ENCODE measurements at places on chromosomes 7 and 10.

GRCh38 chr7:132373041-132373440 lies 203.2 kb downstream of the PLXNA4 start:
- H3K4me3 ChIP-seq, result no peak overlapping the region
- H3K27me3 ChIP-seq, result peaks cover 14% of the 10 kb centered on the region
- DNase-seq, result no peak
- no peaks in the 10 kb centered on the region for H3K4me1 ChIP-seq
- no peak overlapping the region for H3K27ac ChIP-seq
- no peaks in the 10 kb centered on the region for H3K36me3 ChIP-seq

- no peak for DNase-seq
- H3K4me1 ChIP-seq, result peaks cover 1% of the 10 kb centered on the region
- H3K36me3 ChIP-seq, result no peaks in the 10 kb centered on the region
Observed at GRCh38 chr10:70809726-70810125, 6.0 kb upstream of the SGPL1 start.

GRCh38 chr7:47580175-47580706 lies 1.7 kb downstream of the TNS3 start:
- no peak overlapping the region for H3K4me3 ChIP-seq
- peaks cover 40% of the 10 kb centered on the region for H3K27me3 ChIP-seq
- H3K36me3 ChIP-seq, result no peaks in the 10 kb centered on the region
- H3K4me1 ChIP-seq, result peaks cover 5% of the 10 kb centered on the region

- no peak overlapping the region for H3K27ac ChIP-seq
- no peak for DNase-seq
- peaks cover 4% of the 10 kb centered on the region for H3K4me1 ChIP-seq
- no peak overlapping the region for H3K4me3 ChIP-seq
- peaks cover 44% of the 10 kb centered on the region for H3K36me3 ChIP-seq
- H3K27me3 ChIP-seq, result no peaks in the 10 kb centered on the region
Observed at GRCh38 chr7:56077681-56078080, 13.6 kb downstream of the SUMF2 start.

GRCh38 chr10:85319826-85320225 lies 991.4 kb downstream of the CCSER2 start:
- no peaks in the 10 kb centered on the region for H3K4me1 ChIP-seq
- H3K27me3 ChIP-seq, result no peaks in the 10 kb centered on the region
- no peaks in the 10 kb centered on the region for H3K36me3 ChIP-seq
- no peak overlapping the region for H3K27ac ChIP-seq
- H3K4me3 ChIP-seq, result no peak overlapping the region

DNA sequence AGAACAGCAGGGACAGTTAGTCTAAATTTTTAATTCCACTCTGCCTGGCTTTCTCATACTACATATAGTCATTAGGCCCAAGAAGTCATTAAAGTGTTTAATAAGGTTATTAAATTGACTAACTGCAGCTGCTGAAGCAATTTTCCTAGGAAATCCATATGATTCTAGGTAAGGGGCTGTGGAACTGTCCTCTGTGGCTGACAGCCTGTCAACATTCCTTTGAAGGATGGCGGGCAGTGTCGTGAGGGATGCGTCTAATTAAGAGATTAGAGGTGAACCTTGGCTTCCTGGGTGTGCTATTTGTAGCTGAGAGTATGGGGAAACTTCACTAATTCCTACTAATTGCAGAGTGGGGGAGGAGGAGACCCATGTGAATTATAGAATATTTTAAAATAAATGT lies 64.6 kb downstream of the SNX10 start:
- H3K4me3 ChIP-seq, result no peak overlapping the region
- no peak for DNase-seq
- H3K36me3 ChIP-seq, result peaks cover 31% of the 10 kb centered on the region
- H3K27me3 ChIP-seq, result no peaks in the 10 kb centered on the region

- peak overlapping the region; percentile 90 for H3K4me3 ChIP-seq
- no peaks in the 10 kb centered on the region for H3K27me3 ChIP-seq
- peak; percentile 54 for DNase-seq
- H3K36me3 ChIP-seq, result peaks cover 14% of the 10 kb centered on the region
Observed at GRCh38 chr10:35127289-35127891, 744 bp downstream of the CREM start.

DNA sequence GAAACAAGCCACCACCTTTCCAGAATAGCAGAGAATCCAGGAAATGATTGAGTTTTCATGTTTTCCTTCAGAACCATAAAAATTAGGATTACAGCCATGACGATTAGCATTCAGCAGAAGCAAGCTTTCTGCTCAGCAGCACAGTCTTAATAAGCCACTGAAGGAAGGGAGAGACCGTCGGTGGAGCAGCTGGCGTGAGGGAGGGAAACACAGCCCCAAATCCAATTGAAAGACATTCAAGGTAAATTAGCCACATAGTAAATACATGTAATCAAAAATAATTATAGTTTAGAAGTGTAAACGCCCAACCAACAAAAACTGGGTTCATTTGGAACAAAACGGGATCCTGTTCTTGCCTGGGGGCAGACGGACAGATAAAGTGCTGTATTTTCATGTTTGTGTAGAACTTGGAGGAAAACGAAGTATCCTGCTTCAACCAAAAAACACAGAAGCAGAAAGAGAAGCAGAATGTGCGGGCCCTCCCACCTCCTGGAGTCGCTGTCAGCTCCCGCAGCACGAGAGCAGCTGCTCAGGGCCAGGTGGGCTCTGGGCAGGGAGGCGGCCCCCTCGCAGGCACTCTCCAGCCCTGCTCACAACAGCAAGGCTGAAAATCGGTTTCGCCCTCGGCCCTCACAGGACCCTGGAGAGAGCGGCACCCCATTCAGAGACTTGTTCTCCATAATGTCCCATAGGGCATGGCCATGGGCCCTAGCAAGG lies 84.9 kb downstream of the TCERG1L start:
- H3K4me1 ChIP-seq, result no peaks in the 10 kb centered on the region
- H3K27ac ChIP-seq, result no peak overlapping the region
- H3K27me3 ChIP-seq, result no peaks in the 10 kb centered on the region
- no peaks in the 10 kb centered on the region for H3K36me3 ChIP-seq
- no peak for DNase-seq

DNA sequence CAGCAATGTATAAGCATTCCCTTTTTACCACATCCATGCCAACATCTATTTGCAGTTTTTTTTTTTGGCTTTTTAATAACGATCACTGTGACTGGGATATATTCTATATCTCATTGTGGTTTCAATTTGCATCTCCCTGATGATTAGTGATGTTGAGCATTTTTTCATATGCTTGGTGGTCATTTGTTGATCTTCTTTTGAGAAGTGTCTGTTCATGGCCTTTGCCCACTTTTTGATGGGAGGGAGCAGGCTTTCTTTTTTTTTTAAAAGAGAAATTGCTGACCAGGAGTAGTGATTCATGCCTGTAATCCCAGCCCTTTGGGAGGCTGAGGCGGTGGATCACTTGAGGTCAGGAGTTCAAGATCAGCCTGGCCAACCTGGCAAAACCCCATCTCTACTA lies 4.0 kb downstream of the MUC17 start:
- no peak overlapping the region for H3K4me3 ChIP-seq
- no peaks in the 10 kb centered on the region for H3K36me3 ChIP-seq
- no peak for DNase-seq
- H3K27me3 ChIP-seq, result peaks cover 7% of the 10 kb centered on the region
- H3K4me1 ChIP-seq, result peaks cover under 1% of the 10 kb centered on the region

DNA sequence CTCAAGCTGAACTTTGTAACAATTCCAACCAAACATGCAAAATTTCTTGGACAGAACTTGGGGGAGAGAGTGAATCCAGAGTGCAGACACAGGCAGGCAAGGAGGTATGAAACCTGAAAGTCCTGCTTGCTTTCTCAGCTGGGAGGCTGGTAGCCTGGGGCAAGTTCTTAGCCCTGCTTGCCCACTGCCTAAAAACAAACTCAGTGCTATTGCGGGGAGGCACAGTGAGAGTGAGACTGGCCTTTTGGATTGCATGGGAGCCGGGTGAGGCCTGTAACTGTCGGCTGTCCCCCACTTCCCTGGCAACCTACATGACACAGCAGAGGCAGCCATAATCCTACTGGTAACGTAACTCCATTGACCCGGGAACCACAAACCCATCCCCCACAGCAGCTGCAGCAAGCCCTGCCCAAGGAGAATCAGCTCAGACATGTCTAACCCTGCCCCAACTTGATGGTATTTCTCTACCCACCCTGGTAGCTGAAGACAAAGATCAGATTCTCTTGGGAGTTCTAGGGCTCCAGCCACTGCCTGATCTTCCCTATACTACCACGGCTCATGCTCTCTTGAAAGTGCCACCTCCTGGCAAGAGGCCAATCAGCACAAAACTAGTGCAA lies 663.6 kb downstream of the GRM8 start:
- H3K36me3 ChIP-seq, result no peaks in the 10 kb centered on the region
- no peaks in the 10 kb centered on the region for H3K4me1 ChIP-seq
- no peak overlapping the region for H3K27ac ChIP-seq
- no peaks in the 10 kb centered on the region for H3K27me3 ChIP-seq
- no peak for DNase-seq

DNA sequence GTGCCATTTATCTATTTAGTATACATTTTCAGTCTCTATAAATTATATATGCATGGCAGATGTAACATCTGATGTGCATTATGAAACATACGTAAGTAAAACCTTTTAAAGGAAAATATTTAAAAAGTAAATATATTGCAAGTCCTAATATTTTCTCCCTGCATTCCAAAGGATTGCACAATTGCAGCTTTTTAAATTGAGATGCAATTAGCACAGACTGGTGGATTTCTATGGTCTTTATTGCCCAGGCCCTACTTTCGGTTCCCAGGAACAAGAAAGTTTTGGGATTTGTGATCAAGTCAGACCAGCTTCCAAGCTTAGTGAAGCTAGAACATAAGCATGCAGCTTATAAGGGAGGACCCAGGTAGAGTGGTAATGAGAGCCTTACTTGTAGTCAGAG lies 337.8 kb downstream of the NRG3 start:
- no peaks in the 10 kb centered on the region for H3K36me3 ChIP-seq
- DNase-seq, result no peak

GRCh38 chr10:122164815-122165483 lies 106.1 kb upstream of the BTBD16 start:
- H3K27me3 ChIP-seq, result peaks cover 51% of the 10 kb centered on the region
- no peak overlapping the region for H3K27ac ChIP-seq
- DNase-seq, result no peak

DNA sequence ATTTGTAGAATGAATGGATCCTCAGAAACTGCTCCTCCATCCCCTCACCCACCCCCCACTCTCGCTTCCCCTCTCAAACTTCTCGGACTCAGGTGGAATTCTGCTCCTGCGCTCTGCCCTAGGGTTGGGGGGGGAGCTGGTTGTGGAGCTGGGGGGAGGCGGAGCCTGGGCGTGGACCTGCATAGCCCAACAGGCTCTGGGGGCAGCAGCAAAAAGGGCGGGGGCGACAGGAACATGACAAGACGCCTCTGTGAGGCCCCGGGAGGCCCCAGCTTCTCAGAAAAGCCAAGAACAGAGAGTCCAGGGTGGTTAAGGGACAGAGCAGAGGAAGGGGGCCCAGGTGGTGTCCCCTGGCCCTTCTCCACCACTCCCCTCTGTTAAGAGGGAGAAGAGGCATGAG lies 3.5 kb downstream of the TSC22D4 start:
- H3K27me3 ChIP-seq, result no peaks in the 10 kb centered on the region
- H3K36me3 ChIP-seq, result peaks cover 51% of the 10 kb centered on the region
- peak overlapping the region; percentile 73 for H3K27ac ChIP-seq
- peaks cover 31% of the 10 kb centered on the region for H3K4me1 ChIP-seq
- peak overlapping the region; percentile 99 for H3K4me3 ChIP-seq

DNA sequence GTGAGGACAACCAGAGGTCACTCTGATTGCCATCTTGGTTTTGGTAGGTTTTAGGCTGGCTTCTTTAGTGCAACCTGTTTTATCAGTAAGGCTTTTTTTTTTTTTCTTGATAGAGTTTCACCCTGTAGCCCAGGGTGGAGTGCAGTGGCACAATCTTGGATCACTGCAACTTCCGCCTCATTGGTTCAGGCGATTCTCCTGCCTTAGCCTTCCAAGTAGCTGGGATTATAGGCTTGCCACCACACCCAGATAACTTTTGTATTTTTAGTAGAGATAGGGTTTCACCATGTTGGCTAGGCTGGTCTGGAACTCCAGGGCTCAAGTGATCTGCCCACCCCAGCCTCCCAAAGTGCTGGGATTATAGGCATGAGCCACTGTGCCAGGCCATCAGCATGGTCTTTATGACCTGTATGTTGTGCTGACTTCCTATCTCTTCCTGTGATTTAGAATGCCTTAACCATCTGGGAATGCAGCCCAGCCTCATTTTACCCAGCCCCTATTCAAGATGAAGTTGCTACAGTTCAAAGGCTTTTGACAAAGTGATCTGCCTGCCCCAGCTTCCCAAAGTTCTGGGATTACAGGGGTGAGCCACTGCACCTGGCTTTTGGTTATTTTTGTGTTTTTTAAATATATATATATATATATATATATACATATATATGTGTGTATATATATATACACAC lies 7.0 kb upstream of the ZNF425 start:
- DNase-seq, result no peak
- H3K4me3 ChIP-seq, result no peak overlapping the region
- H3K4me1 ChIP-seq, result peaks cover 4% of the 10 kb centered on the region

- no peaks in the 10 kb centered on the region for H3K36me3 ChIP-seq
- H3K4me1 ChIP-seq, result no peaks in the 10 kb centered on the region
- DNase-seq, result no peak
- H3K27me3 ChIP-seq, result no peaks in the 10 kb centered on the region
- H3K4me3 ChIP-seq, result no peak overlapping the region
Observed at GRCh38 chr10:109743574-109743973, 179.7 kb downstream of the XPNPEP1 start.

- H3K4me1 ChIP-seq, result no peaks in the 10 kb centered on the region
- H3K36me3 ChIP-seq, result no peaks in the 10 kb centered on the region
- DNase-seq, result no peak
Observed at GRCh38 chr7:41685684-41686083, 17.2 kb downstream of the INHBA start.

- H3K4me3 ChIP-seq, result no peak overlapping the region
- no peaks in the 10 kb centered on the region for H3K36me3 ChIP-seq
- DNase-seq, result no peak
- H3K4me1 ChIP-seq, result no peaks in the 10 kb centered on the region
- no peak overlapping the region for H3K27ac ChIP-seq
Observed at GRCh38 chr7:115662120-115662519, 368.4 kb downstream of the TFEC start.

GRCh38 chr10:112361951-112362751 lies 11.8 kb upstream of the ACSL5 start:
- H3K4me3 ChIP-seq, result no peak overlapping the region
- H3K27ac ChIP-seq, result no peak overlapping the region
- DNase-seq, result no peak
- no peaks in the 10 kb centered on the region for H3K36me3 ChIP-seq
- peaks cover 6% of the 10 kb centered on the region for H3K4me1 ChIP-seq

- H3K27me3 ChIP-seq, result no peaks in the 10 kb centered on the region
- no peak overlapping the region for H3K4me3 ChIP-seq
- no peak for DNase-seq
- H3K4me1 ChIP-seq, result peaks cover 63% of the 10 kb centered on the region
- H3K36me3 ChIP-seq, result no peaks in the 10 kb centered on the region
Observed at GRCh38 chr10:30749385-30749784, 119.8 kb upstream of the LYZL2 start.

DNA sequence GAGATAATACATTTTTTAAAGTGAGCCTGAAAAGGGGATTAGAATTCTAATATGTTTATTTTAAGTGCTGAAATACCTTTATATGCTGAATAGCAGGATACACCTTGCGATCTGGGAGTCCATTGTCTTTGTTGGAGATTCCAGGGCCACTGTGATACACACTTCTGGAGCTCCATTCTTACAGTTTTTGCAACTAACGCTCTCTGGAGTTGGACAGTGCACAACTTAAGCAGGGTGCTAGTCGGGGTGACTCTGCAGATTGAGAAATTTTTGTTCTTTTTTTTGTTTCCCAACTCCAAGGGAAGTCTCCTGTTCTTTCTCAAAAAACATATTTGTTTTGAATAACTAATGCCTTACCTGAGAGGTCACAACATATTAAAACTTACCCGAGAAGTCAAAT lies 23.7 kb upstream of the POU6F2 start:
- H3K4me3 ChIP-seq, result no peak overlapping the region
- peaks cover 5% of the 10 kb centered on the region for H3K27me3 ChIP-seq
- H3K36me3 ChIP-seq, result no peaks in the 10 kb centered on the region
- H3K4me1 ChIP-seq, result no peaks in the 10 kb centered on the region
- no peak for DNase-seq

Data from activated T-helper 2 cell treated with anti-CD3 and anti-CD28 coated beads, Interferon-gamma antibody, Interleukin-2, Interleukin-4, amounts not matched to agents 10 μg/mL and 5 μg/mL and 100 μg/mL, durations not matched to agents 14 hours and 24 hours and 36 hours (primary cell).